ENCODE measurements at places on chromosomes 13 and 19.

DNA sequence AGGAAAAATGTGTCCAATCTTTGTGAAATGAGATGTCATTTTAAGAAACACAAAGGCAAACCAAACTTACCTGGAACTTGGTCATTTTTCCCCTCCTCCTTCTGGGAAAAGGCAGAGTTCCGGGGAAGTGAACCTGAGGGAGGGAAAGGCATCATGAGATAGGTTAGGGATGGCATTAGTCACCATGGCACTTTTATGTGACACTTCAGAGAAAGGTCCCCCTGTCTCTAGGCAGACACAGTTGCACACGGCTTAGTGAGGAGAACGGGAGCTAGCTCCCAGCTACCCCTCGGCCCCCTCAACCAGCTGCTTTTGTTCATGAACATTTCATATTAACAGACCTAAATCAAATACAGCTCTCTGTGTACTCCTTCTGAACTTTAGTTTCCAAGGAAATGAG lies 1.5 kb downstream of the ZNF235 start:
- no peak for DNase-seq

GRCh38 chr19:8023371-8023770 lies 17.9 kb upstream of the ELAVL1 start:
- DNase-seq = no peak

GRCh38 chr19:53707278-53707677 lies 75.5 kb downstream of the DPRX start:
- no peak for DNase-seq

GRCh38 chr13:26678796-26679195 lies 81.8 kb downstream of the GPR12 start:
- DNase-seq = no peak

DNA sequence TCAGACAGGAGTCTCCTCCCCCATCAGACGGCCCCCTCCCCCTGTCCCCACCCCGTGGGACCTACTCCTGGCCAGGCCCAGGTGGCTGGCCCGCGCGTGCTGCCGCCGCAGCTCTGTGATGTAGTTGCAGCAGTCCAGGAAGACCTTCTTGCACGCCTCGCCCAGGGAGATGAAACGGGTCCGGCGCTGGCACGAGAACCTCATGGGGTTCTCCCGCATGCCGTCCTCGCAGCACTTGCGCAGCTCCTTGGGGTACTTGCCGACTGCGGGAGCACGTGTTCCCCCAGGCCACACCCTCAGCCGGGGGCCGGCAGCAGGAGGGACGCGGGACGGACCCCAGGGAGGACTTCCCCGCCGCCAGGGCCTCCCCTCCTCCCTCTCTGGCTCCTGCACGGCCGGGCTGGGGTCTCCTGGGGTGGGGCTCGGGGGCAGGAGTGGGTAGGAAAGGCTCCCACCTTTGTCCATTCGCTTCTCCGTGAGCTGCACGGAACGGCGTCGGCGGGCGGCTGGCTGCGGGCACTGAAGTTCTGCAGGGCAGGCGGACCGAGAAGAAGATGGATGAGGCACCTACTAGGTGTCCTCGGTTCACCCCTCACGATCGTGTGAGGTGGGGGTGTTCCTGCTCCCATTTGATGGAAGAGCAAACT lies 13.3 kb downstream of the C3 start:
- DNase-seq = no peak
